Motor neuron (in vitro differentiated cells): ENCODE measurements at places on chromosomes 2 and 18.
A peak's percentile ranks its signal among the peaks of the same experiment; 100 is the strongest.

DNA sequence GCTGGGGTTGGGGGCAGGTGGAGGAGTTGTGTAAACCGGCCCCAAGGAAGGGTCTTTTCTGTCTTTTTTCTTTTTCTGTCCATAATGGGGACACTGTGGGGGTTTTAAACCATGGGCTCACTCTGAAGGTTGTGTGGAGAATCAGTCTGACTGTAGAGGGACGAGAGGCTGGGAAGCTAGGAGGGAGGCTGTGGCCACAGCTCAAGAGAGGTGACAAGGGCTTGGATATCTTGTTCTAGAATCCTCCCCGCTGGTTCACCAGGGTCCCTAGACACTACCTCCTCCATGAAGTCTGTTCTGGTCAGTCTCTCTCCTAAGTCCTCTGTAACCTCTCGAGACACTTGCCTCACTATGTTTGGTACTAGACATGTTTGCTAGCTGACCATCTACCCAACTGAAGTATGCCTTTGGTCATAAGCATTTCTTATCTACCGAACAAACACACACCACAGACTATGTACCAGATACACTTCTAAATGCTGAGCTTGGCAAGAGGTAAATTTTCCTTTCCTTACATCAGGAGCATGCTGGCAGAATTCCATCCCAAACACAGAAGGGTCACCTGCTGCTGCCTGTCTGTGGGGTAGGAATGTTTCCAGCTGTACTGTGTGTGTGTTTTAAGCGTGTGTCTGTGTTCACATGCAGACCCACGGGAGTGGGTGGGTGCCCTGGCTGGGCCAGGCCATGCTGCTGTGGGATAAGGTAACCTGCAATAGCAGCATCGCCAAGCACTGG, 69.6 kb upstream of the MGAT4A start:
- no peak for ATAC-seq

GRCh38 chr18:39846265-39846664, 2108.8 kb upstream of the PIK3C3 start:
- ATAC-seq = no peak

DNA sequence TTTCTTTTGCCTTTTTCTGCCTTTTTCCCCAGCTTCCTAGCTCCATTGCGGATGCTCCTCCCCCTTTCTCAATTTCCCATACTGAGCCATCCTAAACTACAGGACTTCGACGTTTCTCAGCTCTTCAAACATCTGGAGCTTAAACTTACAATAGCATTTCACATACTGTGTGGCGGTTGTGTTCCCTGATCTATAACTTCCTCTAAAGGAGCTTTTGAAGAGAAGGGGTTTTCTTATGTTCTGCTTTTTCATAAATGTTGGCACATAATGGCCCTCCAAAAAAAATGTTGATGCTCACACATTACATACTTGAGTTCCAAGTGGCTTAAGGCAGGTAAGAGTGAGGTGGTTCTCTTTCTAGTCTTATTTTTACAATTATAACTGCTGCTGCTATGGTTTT, 87.4 kb downstream of the RNF144A start:
- no peak for ATAC-seq

DNA sequence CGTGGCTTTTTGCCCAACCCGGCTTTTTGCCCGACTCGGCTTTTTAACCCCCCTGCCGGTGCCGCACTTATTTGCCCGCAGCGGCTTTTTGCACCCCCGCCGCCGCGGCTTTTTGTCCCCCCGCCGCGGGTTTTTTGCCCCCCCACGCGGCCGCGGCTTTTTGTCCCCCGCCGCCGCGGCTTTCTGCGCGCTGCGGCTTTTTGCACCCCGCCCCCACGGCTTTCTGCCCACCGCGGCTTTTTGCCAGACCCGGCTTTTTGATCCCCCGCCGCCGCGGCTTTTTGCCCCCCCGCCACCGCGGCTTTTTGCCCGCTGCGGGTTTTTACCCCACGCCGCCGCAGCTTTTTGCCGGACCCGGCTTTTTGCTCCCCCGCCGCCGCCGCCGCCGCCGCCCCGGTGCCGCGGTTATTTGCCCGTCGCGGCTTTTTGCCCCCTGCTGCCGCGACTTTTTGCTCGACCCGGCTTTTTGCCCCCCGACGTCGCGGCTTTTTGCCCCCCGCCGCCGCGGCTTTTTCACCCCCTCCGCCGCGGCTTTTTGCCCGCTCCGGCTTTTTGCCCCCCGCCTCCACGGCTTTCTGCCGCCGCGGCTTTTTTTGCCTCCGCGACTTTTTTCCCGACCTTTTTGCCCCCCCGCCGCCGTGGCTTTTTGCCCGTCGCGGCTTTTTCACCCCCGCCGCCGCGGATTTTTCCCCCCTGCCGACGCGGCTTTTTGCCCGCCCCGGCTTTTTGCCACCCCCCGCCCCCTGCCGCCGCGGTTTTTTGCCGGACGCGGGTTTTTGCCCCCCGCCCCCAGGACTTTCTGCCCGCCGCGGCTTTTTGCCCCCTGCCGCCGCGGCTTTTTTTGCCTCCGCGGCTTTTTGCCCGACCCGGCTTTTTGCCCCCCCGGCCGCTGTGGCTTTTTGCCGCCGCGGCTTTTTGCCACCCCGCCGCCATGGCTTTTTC, 2786.5 kb downstream of the RPIA start:
- no peak for ATAC-seq

DNA sequence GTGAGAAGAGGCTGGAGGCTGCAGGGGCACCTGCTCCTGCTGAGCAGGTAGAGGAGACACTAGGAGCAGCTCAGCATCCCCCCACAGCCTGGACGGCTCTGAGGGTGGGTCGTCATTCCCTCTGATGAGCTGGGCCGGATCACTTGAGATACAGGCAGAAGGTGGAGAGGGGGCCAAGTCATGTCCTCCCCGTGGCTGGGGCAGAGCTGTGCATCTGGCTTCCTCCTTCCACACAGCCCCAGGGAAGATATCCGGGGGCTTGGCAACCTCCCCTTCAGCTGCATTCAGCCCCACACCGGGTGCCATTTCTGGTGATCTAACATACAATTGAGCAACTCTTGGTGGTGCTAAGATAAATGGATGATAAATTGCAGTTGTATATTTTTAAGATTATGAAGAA, 236.9 kb downstream of the LDLRAD4 start:
- no peak for ATAC-seq

- no peak for ATAC-seq
Measured at GRCh38 chr2:30631051-30631671, 176.1 kb downstream of the CAPN13 start.

GRCh38 chr2:15142069-15142689, 419.0 kb downstream of the NBAS start:
- peak; percentile 95 for ATAC-seq

DNA sequence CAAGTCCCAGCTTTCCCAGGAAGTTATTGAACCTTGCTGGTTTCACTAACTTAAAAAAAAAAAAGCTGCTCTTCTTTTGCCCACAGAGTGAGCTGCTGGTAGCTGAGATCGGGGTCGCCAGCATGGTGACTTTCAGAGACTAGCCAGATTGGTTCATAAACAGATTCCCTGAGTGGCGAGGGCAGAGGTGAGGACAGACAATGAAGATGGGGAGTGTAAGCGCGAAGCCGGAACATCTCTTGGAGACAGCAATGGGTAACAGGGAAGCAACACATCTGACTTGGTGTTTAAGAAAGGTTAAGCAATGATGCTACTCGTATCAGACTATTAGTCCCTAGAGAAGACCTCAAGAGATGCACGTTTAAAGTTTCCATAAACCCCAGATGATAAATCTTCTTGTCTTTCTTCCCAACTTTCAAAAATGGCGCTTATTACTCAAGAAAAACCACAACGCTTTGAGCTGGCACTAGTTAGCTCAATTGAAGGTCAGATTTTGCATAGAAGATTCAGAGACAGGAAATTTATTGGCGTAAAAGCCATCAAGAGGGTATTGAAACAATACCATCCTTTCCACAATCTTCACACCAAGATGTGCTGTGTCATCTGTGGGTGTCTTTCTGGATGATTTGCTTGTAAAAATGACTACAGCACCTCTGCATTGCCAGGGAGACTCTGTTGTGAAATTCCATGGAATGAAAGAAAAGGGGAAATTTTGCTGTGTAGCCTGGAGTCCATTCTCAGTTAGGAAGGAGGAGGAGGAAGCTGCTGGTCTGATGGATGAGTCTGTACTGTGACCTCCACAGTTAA, 193.1 kb upstream of the CXCR4 start:
- ATAC-seq = peak; percentile 53

DNA sequence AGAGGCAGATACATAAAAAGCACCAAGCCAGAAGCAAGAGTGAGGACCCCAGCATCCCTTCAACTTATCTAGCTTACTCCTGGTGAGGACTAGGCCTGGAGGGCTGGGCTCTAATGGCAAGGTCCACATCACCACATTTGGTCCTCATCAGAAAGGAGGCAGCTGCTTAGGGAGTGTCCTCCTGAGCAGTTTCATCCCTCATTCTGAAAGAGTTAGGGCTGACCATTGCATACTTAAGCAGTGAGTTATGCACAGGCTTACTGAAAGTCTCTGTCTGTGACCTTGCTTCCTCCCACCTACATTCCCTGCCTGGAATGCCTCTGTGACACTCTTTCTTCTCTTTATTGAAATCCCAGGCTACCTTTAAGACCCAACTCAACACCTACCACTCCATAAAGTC, 301.8 kb upstream of the ACVR2A start:
- no peak for ATAC-seq

GRCh38 chr2:30807249-30807648, at the start of gene CAPN13:
Gene CAPN13 (minus strand): TSS chr2:30807446. CDS start chr2:30787325, 20,121 bp downstream.
- no peak for ATAC-seq

GRCh38 chr2:218852911-218853667, 6.5 kb upstream of the WNT6 start:
- peak; percentile 61 for ATAC-seq

- no peak for ATAC-seq
Measured at GRCh38 chr2:33810046-33810835, 211.1 kb upstream of the FAM98A start.

DNA sequence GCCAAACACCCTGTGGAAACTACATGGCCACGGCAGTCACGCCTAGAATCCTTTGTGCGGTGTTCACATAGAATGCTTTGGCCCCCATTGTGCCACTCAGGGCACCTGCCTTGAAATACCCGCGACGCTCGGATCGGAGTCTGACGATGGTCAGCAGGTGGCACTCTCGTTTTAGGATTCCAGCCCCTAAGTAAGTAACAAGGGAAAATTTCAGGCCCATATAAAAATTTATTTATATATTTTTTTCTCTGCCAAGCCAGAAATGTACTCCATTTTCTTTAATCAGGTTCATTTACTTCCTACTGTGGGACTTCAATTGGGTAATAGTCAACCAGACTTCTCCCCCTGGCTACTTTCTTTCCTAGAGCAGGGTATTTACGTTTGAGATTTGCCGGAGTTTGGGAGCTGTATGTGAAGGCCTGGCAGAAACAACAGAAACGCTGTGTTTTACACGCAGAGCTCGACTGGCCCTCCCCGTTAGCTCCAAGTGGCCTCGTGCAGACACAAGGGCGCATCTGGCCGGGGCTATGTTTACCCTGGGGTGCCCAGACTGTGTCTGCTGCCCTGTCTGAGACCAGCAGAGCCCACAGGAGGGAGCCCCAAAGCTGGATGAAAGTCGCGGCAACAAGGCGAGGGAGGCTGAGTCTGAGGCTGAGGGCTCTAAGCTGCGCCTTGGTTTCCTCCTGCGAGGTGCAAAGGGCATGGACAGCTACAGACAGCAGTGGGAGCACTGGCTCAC, 41.6 kb downstream of the LRRC30 start:
- ATAC-seq = peak; percentile 67

DNA sequence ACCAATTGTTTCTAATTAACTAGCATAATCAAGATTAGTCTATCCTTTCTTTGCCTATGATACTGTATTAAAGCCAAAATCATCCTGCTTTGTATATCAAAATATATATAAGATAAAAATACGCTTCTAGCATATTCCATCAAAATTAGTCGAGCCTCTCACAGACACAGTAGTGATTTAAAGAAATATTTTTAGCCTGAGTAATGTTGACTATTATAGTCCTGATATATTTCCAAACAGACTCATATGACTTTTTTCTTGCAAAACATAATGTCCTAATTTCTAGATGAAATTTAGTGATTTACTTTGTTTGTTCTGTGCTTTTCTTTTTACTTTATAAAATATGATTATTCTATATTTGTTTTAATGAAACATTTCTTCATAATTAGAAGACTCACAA, 30.9 kb downstream of the FAP start:
- no peak for ATAC-seq

GRCh38 chr2:212494418-212495020, 44.1 kb downstream of the ERBB4 start:
- ATAC-seq = no peak

DNA sequence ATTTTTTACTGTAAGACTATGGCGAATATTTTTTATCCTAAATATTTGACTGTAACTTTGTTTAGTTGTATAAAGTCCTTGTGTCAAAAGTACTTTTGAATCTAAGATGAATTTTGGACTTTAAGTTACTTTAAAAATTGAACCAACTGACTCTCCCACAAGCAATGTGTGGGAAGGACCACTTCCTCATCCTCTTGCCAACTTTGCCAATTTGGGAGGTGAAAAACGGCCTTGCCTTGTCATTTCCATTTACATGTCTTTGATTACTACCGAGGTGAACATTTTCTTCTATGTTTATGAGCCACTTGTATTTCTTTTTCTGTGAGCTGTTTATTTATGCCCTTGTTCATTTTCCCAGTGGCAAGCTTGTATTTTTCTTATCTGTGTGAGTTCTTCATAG, 12.8 kb upstream of the MSGN1 start:
- ATAC-seq = no peak

- ATAC-seq = no peak
Measured at GRCh38 chr2:71690876-71691475, 237.6 kb downstream of the DYSF start.

DNA sequence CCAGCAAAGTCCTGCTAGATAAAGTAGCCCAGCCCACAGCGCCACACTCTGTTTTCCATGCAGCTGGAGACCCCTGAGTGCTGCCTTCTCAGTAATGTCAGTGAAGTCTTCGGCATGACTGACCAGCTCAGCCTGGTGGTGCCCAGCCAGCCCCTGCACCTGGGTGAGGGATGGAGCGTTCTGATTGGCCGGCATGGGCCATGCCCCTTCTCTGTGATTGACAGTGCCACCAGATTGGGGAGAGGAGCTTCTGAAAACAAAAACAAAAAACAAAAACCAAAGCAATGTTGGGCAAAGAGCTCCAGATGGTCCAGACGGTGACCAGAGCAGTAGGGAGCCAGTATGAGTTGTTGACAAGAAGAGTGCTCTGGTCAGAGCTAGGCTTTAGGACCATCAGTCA, 122.6 kb downstream of the DYSF start:
- ATAC-seq = no peak

DNA sequence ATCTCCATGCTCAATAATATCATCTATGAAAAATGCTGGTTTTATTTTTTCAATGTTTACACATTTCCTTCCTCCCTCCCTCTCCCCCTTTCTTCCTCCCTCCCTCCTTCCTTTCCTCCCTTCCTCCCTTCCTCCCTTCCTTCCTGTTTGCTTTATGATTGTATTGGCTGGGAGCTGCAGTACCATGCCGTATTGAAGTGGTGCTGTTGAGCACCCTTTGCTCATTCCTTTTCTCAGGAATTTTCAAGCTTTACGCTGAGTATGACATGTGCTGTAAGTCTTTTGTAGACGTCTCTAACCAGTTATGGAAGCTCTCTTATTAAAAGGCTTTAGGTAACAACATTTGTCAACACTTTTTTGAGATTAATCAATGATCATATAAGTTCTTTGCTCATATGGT, 100.4 kb downstream of the SNTG2 start:
- no peak for ATAC-seq
